ENCODE measurements at places on chromosomes 3 and 15.

- DNase-seq: no peak
Measured at GRCh38 chr15:94026458-94027304, 204.7 kb upstream of the MCTP2 start.

DNA sequence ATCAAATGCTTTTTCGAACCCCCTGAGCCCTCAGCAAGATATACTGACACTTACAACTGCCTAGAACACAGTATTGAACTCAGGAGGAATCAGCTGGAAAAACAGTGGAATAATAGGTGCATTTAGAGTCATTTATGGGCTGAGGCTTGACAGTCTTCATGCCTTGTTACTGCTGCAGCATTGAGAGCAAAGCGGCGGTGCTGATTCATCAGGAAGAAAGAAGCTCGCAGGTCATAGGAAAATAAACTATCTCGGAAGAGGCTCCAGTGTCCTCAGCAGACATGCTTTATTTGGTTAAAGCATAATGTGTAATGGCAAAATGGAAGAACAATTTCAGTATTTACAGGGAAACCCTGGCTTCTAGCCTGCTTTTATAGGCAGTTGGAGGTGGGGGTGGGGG is 30.1 kb upstream of the NEO1 start:
- no peak for DNase-seq

- DNase-seq: no peak
Measured at GRCh38 chr15:69104050-69104750, 56.2 kb upstream of the GLCE start.

GRCh38 chr3:105956306-105956705 is 87.5 kb upstream of the CBLB start:
- no peak for DNase-seq

DNA sequence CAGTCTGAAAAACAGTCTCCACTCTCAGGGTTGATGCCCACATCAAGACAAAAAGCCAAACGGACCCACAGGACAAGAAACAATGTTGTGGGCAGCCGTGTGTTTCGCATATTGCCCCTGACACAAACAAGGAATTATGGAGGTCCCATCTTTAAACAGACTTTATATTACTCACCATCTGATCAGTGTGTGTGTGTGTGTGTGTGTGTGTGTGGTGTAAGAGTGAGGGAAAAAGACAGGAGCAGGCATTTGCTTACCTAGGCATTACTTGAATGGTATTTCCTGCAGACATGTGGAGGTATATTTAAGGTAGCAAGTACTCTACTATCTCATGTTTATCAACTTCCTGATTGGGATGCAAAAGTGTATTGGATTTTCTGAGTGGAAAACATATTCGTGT is 136.3 kb downstream of the TMCO5A start:
- DNase-seq: no peak

GRCh38 chr15:96703794-96704550 is 373.5 kb downstream of the NR2F2 start:
- DNase-seq: no peak

- no peak for DNase-seq
Measured at GRCh38 chr3:43005253-43005652, 26.1 kb downstream of the GASK1A start.

- no peak for DNase-seq
Measured at GRCh38 chr3:126108676-126109050, 24.7 kb upstream of the SLC41A3 start.

DNA sequence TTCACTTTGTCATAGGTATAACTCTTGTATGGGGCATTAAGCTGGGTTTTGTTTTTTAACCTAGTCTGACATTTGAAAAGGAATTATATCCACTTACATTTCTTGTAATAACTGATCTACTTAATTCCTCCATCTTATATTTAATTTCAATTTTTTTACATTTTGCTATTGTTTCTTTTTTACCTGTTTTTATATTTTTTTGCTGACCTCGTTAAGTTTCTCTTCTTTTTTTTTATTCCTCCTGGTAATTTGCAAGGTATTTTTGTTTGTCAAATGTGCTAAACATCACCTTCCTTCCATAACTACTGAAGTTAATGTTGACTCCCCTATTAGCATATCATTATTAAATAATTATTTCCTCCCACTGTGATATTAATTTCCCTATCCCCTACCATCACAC is 87.7 kb upstream of the NR2F2 start:
- DNase-seq: no peak

DNA sequence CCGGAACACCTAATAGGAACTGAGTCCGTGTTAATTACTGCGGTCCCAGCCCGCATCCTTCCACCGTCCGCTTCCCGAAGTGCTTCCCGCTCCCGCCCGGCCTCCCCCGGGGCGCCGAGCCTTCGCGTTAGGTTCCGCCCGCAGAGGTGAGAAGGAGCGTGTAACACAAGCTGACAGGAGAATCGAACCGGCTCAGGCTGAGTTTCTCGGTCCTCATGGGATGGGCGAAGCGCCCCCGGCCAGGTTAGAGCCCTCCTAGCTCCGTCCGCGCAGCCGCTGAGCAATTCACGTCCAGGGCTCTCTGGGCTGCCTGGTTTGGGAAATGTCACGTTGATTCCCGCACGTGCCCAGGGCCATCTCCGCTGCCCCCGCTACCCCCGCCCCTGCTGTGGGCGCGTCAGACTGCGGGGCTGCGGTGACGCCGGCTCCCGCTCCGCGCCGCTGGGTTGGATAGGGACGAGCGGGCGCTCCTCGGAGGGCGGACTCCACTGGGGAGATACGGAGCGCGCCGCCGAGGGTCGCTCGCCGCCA is 954 bp downstream of the CLDN11 start:
- DNase-seq: no peak

Measured in activated CD4-positive, alpha-beta T cell treated with anti-CD3 and anti-CD28 coated beads for 1 hour (primary cell).